ENCODE measurements at places on chromosomes 7 and 10.

- DNase-seq, result no peak
Measured at GRCh38 chr7:71601851-71602250, 469.9 kb downstream of the GALNT17 start.

DNA sequence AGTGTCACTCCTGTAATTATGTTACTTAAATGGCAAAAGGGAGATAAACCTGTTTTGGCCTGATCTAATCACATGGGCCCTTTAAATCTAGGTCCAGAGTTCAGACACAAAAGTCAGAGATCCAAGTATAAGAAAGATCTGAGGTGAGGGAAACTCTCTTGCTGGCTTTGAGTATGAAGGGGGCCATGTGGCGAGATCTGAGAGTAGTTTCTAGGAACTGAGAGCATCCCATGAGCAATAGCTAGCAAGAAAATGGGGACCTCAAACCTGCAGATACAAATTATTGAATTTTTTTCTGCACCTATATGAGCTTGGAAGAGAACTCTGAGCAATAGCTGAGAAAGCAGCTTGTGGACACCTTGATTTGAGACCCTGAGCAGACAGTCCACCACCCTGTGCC is 27.6 kb downstream of the ANKRD7 start:
- no peak for DNase-seq

DNA sequence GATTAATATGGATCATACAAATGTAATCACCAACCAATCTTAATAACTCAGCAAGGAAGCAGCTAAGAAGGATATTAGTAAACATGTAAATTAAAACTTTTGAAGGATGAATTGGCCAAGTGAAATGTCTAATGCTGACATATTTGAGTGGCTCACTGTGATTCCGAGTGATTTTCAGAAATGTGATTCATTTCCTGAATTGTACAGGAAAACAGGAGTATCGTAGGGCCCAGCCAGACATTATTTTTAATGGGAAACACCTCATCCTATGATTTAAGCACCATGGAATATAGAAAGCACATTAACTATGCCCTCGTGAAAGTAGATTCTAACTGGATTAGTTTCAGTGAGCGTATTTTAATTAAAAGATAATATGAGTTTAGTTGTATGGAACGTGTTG is 82.3 kb downstream of the LHFPL3 start:
- no peak for DNase-seq

- DNase-seq, result peak; percentile 45
Measured at GRCh38 chr10:70132098-70133029, at the start of gene AIFM2. Gene AIFM2, minus strand, starts transcription at chr10:70132825. Its CDS starts 8,741 bp downstream, at chr10:70124084.

GRCh38 chr7:28061824-28062196 is 118.8 kb downstream of the JAZF1 start:
- no peak for DNase-seq

DNA sequence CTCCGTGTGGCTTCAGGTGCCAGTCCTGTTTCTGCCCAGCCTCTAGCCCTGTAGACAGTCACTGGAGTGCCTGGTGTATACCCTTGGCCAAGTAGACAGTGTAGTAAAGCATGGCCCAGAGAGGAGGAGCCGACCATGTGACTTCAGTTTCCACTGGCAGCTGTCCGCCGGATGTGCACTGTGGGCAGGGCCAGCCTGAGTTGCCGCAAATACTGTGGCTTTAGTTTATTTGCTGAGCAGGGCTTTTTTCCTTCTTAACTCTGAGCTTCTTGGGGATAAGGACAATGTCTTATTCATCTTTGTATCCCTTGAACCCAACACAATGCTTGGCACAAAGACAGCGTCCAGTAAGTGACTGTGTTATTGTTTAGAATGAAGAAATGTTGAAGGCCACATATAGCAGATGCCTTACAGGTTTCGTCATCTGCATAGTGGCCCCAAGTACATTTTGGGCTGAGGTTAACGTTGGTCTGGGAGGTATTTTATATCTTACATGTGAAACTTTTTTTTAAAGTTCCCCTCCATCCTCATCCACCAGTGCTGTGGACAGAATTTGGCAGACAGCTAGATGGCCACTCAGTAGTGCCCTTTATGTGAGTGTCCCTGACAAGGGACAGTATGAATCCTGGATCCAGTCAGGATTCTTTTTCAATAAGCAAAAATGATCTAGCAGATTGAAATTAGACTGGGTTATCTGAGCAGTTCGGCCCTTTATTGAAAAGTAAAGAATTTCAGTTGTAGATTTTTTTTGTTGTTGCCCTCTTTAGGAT is 40.6 kb downstream of the CYP17A1 start:
- DNase-seq, result peak; percentile 43

DNA sequence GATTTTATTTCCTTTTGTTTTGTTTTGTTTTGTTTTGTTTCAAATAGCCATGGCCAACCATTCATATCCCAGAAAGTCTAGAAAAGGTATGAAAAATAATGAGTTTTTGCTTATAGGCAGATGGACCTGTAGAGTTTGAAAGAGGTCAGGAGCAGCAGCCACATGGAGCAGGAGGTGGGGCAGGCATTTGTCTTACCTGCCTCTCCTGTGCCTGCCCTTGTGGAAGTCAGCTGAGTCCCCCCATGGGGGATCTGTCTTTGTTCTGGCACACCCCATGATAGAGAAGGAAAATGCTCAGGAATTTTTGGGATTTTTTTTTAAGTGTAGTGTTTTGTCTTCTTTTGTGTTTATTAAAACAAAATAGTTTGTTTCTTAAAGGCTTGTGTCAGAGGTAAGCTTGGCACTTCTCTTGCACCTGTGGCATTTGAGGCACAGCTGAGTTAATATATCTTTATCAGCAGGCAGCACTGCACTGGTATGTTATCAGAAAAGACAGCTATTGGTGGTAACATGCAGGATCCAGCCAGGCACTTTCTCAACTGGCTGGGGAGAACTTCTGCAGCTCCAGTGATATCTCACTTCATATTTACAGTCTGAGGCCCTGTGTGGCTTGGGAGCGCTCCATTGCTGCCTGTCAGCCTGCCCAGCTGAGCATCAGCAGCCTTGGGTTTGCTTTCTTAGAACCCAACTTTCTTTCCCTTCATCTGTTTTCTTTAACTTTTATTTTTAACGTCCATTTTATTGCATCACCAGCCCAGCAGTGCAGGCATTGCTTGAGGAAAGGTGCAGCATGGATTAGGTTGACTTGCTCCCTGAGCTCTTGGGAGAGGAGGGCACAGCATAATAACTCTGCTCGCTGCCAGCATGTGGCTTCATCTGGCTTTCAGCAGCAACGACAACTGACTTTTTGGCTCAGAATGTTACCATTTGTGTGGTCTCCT is 44.4 kb downstream of the LRRC4 start:
- DNase-seq, result no peak

DNA sequence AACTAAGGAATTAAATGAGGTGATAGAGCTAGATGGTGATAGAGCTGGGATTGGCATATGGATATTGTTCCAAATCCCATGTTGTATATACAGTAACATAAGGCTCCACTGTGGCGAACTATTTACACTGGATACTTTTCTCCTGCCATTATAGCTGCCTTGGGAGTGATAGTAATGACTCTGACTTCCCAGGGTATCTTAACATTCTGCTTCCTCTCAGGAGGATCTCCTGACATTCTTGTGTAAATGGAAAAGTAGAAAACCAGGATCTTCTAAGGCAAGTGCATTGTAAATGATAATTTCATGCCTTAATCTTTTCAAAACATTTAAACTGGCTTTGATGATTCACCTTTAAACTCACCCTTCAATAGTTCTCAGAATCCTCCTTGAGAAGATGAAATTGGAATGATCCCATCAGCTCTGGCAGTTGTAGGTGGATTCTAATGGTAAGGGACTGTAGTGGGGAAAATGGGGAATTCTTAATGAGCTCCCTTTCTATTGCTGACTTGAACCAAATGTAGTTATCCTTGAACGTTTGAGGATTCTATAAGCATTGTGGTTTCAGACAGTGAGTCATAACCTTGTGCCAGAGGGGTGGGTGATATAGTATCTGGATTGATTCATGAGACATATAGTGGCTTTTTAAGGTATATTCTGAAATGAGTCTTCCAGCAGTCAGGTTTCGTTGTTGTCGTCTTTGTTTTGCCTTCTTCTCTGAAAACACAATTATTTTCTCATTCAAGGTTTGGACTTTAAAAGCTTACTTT is 450.0 kb downstream of the SUGCT start:
- no peak for DNase-seq

- no peak for DNase-seq
Measured at GRCh38 chr7:26700386-26700785, 164.0 kb downstream of the SKAP2 start.

DNA sequence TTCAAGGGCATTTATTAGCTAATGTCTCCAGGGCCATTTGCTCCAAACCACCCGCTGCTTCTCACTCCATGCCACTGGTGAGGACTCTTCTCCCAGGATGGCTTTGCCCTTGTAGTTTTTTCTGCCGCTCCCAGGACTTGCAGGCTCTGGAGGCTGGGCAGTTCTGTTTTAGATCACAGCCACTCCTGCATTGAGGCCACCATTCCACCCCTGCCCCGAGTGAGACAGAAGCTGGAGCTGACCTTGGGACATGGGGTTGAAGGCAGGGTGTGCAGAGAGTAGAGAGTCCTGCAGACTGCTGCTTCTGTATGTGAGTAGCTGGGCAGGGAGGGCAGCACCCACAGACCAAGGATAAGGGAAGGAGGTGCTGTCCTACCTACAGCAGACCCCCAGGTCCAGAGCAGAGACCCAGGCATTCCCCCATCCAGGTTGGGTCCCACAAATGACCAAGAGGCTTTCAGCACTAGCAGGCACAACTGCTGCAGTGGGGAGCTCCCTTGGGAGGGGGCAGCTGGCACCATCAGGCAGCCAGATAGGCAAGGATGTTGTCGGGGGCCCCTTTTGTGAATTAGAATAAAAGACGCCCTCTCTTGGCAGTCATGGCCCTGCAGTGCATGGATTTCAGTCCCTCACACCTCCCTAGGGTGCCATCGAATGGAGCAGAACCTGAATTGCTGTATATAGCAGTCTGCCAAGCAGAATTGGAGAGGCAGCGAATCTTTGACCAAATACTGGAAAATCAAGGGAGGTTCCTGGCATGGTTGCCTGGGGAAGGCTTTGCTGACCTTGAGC is 22.7 kb upstream of the ADCYAP1R1 start:
- DNase-seq, result no peak

- DNase-seq, result no peak
Measured at GRCh38 chr10:121813857-121814256, 114.0 kb downstream of the ATE1 start.

DNA sequence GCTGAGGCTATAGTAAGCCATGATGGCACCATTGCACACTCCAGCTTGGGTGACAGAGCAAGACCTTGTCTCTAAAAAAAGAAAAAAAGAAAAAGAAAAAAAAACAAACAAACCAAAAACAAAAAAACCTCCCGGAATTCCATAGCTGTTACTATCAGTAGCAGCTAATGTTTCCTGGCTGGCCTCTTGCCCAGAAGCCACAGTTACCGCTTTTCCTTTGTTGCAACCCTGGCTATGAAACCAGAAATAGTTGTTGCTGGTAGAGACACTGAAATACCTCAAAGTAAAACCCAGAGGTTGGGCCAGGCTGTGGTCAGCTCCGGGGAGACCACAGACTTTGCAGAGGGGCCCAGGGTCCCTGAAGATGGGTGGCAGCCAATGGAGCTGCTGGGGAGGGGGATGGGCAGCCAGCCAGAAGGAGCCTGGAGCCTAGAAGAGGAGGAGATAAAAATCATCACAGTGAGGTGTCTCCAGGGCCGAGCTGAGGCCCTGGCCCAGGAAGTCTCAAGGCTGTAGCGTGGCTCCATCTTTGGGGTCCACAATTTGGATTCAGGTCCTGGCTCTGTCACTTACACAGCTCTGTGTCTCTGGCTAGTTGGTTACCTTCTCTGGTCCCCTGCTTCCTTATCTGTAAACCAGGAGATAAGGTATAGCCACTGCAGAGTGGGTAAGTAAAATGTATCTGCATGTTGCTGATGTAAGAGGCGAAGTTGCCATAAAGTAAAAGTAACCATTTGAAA is 3.4 kb upstream of the CHST12 start:
- DNase-seq, result no peak

DNA sequence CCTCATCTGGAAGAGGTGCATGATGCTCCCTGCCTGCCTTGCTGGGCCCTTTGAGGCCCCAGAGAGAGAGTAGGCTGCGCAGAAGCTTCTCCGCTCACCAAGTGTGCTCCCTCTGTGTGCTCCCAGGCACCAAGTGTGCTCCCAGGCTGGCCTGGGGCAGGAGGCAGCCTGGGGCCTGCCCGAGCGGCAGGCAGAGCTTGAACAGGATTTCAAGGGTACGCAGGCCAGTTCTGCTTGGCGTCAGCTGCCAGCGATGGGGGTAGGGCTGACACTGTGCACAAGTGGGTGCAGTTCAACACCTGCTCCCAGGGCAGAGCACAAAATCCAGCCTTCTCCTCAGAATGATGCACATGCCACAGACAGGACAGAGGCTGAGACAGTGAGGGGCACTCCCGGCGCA is 119.7 kb downstream of the FAM53B start:
- no peak for DNase-seq

DNA sequence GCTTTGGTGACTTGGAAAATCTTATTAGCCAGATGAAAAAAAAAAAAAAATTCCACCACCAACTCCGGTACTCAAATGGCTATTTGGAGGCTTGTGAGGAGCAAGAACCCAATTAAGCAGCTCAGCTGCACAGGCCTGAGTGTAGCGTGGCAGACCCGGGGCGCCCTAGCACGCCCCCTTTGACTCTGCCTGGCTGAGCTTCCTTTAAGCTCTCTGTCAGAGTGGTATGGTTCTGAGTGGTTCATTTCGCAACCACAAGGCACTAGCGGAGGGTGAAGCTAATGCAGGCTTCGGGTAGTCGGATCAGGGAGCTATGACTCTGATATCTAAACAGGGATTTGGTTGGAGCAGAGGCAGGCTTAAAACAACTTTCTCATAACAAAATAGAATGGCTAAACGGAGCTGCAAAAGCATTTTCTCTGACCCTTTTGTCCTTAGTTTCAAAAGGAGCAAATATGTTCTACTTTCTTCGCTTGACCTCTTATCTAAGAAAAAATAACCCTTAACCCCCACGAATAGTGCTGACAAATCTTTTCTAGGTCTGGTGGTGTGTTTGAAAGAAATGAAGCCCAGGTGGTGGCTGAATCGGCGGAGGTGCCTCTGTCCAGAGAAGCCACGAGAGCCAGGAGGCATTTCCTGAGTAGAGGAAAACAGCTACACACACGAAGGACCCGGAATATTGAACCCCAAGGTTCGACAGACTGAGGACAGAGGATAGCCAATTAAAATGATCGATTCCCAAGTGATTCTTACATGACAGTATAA is 285.4 kb upstream of the GLI3 start:
- DNase-seq, result no peak

GRCh38 chr10:29795850-29796249 is 161.1 kb upstream of the SVIL start:
- no peak for DNase-seq

DNA sequence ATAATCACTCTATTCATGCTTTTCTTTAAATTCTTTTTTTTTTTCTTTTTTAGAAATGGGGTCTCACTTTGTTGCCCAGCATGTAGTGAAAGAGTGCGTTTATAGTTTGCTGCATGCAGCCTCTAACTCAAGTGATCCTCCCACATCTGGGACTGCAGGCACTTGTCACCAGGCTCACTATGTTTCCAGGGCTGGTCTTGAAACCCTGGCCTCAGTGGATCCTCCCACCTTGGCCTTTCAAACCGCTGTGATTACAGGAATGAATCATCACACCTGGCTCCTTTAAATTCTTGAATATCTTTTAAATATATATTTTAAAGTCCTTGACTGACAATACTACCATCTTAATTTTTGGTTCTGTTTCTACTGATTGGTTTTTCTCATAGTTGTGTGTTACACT is 591.6 kb upstream of the KCND2 start:
- no peak for DNase-seq

- no peak for DNase-seq
Measured at GRCh38 chr7:121873289-121874194, 581 bp downstream of the PTPRZ1 start.

Measured in activated T-cell treated with anti-CD3 and anti-CD28 coated beads for 48 hours (primary cell).